ENCODE measurements at places on chromosomes 5 and 9.
A peak's percentile ranks its signal among the peaks of the same experiment; 100 is the strongest.

GRCh38 chr9:107750741-107751566 is 261.4 kb upstream of the KLF4 start:
- no peak for DNase-seq

DNA sequence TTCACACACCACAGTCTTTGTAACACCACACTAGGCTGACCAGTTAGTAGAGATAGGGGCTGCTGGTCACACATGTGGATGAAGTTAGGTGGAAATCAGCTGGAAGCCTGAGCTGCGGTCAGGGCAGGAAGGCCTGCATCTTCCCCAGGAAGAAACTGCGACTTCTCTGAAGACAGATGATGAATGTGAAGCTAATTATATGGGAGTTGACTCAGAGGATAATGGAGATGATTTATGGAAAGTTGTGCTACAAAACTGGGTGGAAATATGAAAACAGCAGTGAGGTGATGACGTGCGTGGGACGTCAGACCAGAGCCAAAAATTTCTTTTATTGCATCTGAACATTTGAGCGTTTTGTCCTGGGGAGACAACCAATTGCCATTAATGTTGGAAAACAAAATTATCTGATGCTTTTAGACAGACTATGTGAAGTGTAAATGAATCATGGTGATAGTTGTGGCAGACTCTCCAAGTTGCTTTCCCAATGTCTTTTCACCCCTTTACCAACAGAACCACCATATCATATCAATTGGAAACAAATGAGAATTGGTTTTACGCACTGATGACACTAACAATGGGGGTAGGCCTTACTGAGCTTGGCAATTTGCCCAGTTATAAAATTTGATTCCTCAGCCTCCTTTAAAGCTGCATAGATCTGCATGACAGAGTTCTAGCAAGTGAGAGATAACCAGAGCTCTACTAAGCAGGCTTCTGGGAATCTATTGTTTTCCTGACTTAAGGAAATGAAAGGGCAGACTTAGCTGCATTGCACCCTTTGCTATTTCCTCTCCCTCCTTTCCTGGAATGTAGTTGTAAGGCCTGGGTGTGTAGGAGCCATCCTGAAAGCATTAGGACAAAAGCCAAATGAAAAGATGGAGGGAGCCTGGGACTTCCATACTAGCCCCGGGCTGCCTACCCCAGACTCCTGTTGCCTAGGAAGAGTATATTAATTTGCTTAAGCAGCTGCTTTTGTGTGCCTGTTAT is 84.0 kb downstream of the RAB3C start:
- DNase-seq, result no peak

DNA sequence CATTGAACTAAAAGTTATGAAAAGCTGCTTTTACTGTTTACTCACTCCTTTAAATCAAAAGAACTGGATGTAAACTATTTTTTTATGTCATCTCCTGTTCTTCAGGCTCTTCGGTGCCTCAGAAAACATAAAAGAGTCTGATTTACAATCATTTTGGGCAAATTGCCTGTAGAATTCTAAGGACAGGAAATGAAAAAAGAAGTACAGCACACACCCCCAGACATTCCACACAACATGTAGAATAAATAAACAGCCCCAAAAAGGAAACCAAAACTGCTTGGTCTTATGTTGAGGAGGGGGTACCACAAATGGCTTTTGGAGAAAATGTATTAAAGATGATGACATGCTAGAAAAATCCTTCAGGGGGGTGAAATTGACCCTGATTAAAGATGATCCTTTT is 57.2 kb downstream of the ITGA1 start:
- DNase-seq, result no peak

GRCh38 chr5:17620627-17621026 is 10.4 kb downstream of the TAF11L12 start:
- no peak for DNase-seq

GRCh38 chr5:88680253-88681132 is 202.5 kb downstream of the MEF2C start:
- peak; percentile 53 for DNase-seq

- no peak for DNase-seq
Measured at GRCh38 chr5:176895831-176896230, 3.3 kb downstream of the HK3 start.

GRCh38 chr9:91580136-91580535 is 156.5 kb upstream of the NFIL3 start:
- no peak for DNase-seq

DNA sequence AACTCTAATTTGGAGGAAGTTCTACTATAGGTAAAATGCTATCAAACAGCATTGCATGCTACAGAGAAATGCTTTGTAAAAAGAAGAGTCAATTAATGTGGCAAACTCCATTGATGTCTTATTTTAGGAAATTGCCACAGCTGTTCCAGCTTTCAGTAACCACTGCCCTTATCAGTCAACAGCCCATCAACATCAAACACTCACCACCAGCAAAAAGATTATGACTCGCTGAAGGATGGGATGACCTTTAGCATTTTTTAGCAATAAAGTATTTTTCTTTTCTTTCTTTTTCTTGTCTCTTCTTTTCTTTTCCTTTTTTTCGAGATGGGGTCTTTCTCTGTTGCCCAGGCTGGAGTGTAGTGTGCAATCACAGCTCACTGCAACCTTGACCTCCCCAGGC is 26.0 kb downstream of the CRHBP start:
- no peak for DNase-seq

- DNase-seq, result no peak
Measured at GRCh38 chr5:126973193-126973592, 57.2 kb downstream of the MARCHF3 start.

- no peak for DNase-seq
Measured at GRCh38 chr9:132228062-132228461, 66.2 kb downstream of the NTNG2 start.

DNA sequence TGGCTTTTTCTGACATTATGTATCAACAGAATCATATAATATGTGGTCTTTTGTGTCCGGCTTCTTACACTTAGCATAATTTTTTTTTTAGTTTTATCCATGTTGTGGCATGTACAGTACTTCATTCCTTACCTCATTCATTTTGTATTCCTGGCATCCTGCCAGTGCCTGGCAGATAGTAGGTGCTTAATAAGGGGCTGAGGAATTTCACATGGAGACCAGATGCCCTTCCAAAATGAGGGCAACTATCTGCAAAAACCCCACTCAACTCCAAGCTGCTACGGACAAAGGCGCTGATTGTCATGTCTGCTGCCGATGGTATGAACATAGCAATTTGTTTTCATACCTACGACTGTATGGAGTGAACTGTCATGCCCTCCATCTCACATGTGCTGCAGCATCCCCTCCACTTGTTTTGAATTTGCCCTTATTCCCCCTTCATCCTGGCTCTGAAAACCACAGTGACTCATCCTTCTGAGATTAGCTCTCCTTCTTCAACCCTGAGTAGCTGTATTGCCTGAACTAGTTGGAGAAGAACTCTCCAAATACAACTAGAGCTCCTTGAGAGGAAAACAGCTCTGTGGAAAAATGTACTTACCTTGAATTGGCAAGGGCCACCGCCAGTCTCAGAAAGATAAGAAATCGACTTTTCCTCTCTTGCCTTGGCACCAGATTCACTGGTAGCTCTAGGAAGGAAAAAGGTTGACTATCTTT is 41.3 kb upstream of the FOXE1 start:
- no peak for DNase-seq

- no peak for DNase-seq
Measured at GRCh38 chr9:25226901-25227686, 451.1 kb downstream of the TUSC1 start.

- DNase-seq, result no peak
Measured at GRCh38 chr5:68484307-68485068, 268.9 kb downstream of the PIK3R1 start.

- no peak for DNase-seq
Measured at GRCh38 chr9:11319538-11319937, 706.7 kb upstream of the PTPRD start.

DNA sequence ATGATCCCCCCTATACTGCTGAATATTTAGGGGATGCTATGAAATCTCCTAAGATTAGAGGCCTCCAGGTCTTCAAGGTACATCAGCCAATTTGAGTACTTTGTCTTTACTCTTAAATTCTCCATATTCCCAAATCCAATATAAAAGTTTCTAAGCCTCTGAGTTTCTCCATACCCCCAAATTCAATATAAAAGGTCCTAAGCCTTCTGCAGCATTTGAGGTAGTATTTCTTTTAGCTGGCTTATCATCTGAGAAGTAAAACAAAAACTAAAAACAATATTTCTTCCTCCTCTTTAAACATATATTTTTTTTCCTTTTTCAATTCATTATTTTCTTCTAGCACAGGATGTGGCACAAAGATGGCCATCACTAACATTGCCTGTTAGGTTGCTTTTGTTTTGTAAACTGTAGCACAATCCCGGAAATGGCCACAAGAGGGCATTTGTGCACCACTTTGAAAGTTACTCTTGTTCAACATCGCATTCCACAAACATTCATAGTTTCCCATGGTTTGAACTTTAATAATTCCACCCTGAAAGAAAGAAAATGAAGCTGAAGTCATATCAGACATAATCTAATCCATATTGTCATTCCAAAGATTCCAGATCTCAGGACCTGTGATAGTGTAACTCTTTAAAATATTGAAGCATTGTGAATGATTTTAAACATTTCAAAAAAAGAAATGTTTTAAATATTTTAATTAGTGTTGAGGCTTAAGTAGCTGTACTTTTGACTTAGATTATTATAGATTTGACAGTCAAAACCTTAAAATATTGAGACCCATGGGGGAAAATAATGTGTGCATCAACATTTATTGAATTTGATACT is 21.0 kb upstream of the SCGB3A2 start:
- peak; percentile 29 for DNase-seq

GRCh38 chr5:62593331-62593730 is 14.7 kb downstream of the LRRC70 start:
- DNase-seq, result no peak

DNA sequence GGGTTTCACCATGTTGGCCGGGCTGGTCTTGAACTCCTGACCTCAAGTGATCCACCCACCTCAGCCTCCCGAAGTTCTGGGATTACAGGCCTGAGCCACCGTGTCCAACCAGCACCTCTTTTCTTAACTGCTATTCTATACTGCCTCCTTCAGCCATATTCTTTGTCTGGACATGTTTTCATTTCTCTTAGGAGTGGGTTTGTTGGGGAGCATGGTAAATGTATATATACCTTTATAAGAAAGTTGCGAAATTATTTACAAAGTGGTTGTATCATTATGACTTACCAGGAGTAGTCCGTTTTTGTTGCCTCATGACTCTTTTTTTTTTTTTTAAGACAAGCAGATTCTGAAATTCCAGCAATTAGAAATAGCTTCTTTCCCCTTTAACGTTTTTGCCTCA is 38.7 kb downstream of the CDC42SE2 start:
- no peak for DNase-seq

DNA sequence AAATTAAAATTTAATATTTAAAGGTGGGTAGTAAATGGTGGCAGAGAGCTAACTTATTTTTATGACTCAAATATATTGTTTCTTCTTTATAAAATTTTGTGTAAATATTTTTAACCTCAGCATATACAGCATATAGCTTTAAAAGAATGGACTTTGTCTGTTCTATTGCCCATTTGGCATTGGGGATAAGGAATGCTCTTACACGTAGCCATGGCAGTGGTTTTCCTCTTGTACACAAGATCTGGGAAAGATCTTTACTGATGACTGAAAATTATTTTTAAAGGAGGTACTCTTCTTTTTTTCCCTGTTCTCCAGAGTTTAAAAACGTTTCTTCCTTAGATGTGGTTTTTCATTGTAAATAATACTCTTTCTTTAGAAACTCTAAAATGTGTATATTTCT is 75.0 kb downstream of the PBX3 start:
- no peak for DNase-seq

DNA sequence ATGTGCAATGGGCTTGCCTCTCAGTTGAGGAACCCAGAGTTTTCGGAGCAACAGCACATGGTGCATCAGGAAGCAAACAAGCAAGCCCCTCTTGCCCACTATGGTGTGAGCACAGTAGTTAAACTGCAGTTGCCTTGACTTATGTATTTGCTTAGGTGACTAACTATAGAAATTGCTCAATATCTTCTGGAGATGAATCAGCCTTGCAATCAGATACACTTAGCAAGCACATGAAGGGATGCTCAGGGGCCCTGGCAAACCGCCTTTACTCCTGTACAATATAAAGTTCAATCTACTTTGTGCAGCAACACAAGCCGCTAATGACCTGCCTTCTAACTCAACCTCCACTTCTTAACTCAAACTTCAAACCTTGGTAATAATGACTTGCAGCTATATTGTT is 581.7 kb upstream of the RIOK2 start:
- no peak for DNase-seq

GRCh38 chr5:138245717-138246116 is 28.7 kb downstream of the GFRA3 start:
- no peak for DNase-seq

GRCh38 chr9:124164811-124165210 is 92.9 kb upstream of the NEK6 start:
- no peak for DNase-seq

- no peak for DNase-seq
Measured at GRCh38 chr9:25427898-25428297, 250.3 kb downstream of the TUSC1 start.

GRCh38 chr5:156254196-156254595 is 72.8 kb upstream of the SGCD start:
- no peak for DNase-seq

DNA sequence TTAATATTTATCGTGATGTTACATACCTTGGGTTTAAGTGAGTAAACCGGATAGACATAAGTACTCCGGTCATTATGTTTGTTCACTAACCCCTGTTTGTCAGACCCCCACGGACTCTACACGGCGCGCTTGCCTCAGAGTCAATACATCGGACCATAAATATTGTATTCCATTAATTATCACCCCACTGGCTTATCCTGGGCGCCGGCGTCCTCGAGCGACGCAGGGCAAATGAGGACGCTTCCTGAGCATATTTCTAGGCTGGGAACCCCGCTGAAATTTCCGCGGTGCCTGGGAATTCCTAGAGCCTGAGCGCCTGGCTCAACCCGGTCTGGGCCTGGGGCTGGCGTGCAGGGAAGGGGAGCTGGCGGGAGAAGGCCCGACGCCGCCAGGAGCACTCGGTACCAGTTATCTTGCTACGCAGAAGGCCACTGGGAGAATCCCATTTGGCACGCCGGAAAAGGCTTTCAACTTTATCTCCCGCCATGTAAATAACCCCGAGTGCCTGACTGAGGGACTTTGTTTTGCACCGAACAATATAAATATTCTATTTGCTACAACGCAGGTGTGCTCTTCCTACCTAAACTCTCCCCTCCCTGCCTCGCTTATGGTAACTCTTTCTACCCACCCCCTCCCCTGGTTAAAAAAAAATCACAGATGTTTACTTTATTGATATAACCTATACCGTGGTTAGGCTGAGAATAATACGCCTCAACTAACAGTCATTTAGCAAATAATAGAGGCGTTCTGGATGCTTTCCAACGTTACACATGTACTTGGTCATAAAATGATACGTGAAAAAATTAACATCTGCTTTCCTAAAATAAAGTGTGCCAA is 19.4 kb downstream of the NR2F1 start:
- DNase-seq, result no peak

- no peak for DNase-seq
Measured at GRCh38 chr5:42491699-42492098, 68.5 kb downstream of the GHR start.

DNA sequence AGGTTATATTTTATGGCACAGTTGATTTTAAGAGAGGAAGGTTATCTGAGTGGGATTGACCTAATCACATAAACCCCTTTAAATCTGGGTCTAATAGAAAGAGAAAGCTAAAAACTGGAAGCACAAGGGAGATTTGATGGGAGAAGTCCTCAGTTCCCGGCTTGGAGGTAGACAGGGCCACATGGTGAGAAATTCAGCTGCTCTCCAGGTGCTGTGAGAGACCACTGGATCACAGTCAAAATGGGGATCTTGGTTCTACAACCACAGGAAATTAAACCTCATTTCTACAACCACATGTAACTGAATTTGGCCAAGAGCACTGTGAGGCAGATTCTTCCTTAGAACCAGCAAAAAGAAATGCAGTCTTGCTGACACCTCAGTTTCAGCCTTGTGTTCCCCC is 2352.7 kb downstream of the MAT2B start:
- no peak for DNase-seq
